Stimulated activated CD4-positive, alpha-beta T cell treated with anti-CD3 and anti-CD28 coated beads, TNF-alpha, amount 100 ng/mL, for 48 hours (primary cell): ENCODE measurements at places on chromosomes 16 and 17.
A peak's percentile ranks its signal among the peaks of the same experiment; 100 is the strongest.

DNA sequence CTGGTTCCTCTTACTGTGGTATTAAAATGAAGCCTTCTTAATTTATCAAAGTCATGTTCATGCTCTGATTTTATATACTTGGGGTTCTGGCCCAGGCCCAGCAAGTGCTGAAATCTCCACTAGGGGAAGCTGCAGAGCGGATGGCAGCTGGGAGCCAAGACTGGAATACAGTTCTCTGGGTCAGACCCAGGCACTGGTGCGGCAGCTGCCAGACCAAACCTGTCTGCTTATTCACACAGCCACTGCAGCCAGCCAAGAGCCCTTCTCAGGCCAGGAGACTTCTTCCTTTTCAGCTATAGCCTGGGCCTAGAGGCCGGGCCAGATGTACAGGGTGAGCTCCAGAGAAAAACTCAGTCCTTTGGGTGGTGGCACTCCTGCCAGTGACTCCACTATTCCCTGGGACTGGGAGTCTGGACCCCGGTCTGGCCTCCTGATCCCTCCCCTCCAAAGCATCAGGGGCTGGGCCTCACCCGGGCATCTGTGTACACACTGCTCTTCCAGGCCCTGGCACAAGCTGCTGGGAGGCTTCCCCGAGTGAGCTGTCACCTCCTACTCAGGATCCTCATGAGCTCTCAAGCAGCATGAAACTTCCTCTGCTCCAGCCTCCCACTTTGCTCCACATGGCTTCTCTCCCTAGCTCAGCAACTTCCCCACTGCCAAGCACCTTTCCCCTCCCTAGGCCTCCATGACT is 24.4 kb downstream of the ATP6V0D1 start:
- no peak for DNase-seq

- no peak for DNase-seq
Observed at GRCh38 chr16:64892835-64893785, 228.8 kb downstream of the CDH11 start.

- no peak for DNase-seq
Observed at GRCh38 chr16:85005285-85006069, 5.9 kb downstream of the ZDHHC7 start.

DNA sequence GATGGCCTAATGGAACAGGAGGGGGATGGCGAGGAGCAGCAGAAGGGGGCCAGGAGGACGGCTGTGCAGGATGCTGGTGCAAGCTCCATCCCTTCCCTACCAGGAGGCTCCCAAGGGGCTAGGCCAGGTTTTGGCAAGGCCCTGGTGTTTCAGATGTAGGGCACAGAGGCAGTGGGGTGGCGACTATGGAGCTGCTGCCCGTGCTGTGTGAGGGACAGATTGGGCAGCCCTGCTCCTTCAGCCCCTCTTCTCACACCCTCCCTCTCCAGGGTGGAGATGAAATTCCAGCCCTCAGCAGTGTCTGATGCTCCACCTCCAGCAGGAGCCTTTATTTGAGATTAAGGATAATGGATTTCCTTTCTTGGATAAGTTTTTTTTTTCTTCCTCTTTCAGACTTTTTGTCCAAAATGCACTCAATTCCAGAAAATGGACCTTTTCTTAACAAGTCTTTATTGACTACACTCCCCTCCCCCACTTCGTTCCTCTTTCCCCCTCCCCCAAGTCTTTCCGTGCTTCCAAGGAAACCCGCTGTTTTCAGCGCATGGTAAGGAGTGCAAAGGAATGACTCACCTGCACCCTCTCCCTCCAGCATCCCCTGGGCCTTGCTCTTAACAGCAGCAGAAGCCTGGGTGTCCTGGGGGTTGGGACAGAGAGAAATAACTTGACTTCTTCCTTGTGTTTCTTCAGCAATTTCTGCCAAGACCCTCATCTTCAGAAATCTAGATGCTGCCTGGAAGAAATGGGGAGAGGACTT is 95.2 kb downstream of the CCDC182 start:
- no peak for DNase-seq

- peak; percentile 2 for DNase-seq
Observed at GRCh38 chr17:11935734-11936406, 61.4 kb downstream of the ZNF18 start.
